ENCODE measurements at places on chromosomes 5 and 9. TPM values are rescaled to one million over a fixed set of nuclear protein-coding genes. Genes with fewer than 3 reads are reported as not detected.

GRCh38 chr5:179226696-179227095 lies 118.6 kb downstream of the ADAMTS2 start:
- no peaks in the 10 kb centered on the region for H3K27me3 ChIP-seq
- no peak overlapping the region for H3K4me3 ChIP-seq
- DNase-seq: no peak
- no peaks in the 10 kb centered on the region for H3K36me3 ChIP-seq
- H3K4me1 ChIP-seq: no peaks in the 10 kb centered on the region

PCDHB2 gene
- total RNA-seq: 1.4 TPM

DNA sequence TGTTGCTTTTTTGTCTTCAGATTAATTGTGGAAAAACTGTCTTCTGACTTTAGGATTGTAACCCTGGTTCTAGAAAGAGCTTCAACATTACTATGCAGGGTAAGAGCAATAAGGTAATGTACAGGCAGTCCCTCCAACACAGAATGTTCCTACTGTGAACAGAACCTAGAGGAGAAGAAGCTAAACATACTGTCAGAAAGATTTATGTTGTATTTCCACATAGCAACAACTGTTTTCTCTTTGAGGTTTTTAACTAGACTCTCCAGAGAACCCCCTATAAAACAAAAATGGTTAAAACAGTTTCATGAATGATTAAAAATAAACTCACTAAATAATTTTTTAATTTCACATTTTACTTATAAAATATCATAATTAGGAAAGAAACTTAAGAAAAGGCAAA lies 64.3 kb upstream of the NAA35 start:
- no peak overlapping the region for H3K27ac ChIP-seq
- no peaks in the 10 kb centered on the region for H3K4me1 ChIP-seq
- no peak for DNase-seq
- H3K27me3 ChIP-seq: no peaks in the 10 kb centered on the region

MUSK gene
- not detected for total RNA-seq

DNA sequence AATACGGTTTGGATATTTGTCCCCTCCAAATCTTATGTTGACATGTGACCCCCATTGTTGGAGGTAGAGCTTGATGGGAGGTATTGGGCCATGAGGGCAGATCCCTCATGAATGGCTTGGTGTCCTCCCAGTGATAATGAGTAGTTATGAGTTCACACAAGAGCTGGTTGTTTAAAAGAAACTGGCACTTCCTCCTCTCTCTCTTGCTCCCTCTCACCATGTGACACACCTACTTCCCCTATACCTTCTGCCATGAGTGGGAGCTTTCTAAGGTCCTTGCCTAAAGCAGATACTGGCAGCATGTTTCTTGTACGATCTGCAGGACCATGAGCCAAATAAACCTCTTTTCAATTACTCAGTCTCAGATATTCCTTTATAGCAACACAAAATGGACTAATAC lies 132.0 kb downstream of the PIK3R1 start:
- no peaks in the 10 kb centered on the region for H3K36me3 ChIP-seq
- no peaks in the 10 kb centered on the region for H3K27me3 ChIP-seq
- H3K4me1 ChIP-seq: peaks cover 8% of the 10 kb centered on the region
- no peak overlapping the region for H3K4me3 ChIP-seq
- no peak overlapping the region for H3K27ac ChIP-seq

GRCh38 chr5:464843-465590 lies 22.0 kb downstream of the EXOC3 start:
- H3K4me1 ChIP-seq: no peaks in the 10 kb centered on the region
- peaks cover 21% of the 10 kb centered on the region for H3K36me3 ChIP-seq
- no peak overlapping the region for H3K27ac ChIP-seq
- no peak overlapping the region for H3K4me3 ChIP-seq

DNA sequence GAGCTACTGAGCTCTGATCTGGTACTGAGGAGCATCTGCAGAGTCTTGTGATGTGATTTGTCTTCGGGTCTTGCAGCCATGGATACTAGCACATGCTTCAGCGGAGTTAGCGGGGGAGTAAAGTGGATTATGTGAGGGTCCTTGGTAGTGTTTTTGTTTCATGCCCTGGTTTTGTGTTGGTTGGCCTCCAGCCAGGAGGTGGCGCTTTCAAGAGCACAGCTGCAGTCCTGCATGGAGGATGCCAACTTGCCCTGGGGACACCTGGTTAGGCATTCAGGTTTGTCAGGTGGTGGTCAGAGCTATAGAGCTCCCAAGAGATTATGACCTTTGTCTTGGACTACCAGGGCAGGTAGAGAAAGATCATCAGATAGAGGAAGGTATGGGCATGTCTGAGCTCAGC lies 185.8 kb upstream of the CDH6 start:
- H3K27ac ChIP-seq: no peak overlapping the region
- no peaks in the 10 kb centered on the region for H3K36me3 ChIP-seq
- no peak overlapping the region for H3K4me3 ChIP-seq
- no peaks in the 10 kb centered on the region for H3K27me3 ChIP-seq
- H3K4me1 ChIP-seq: no peaks in the 10 kb centered on the region
- DNase-seq: no peak

GRCh38 chr5:9035346-9035745 lies 510.5 kb downstream of the SEMA5A start:
- no peak for DNase-seq
- no peaks in the 10 kb centered on the region for H3K36me3 ChIP-seq
- H3K4me3 ChIP-seq: no peak overlapping the region
- no peak overlapping the region for H3K27ac ChIP-seq

- no peaks in the 10 kb centered on the region for H3K36me3 ChIP-seq
- DNase-seq: no peak
- H3K27ac ChIP-seq: no peak overlapping the region
- H3K27me3 ChIP-seq: no peaks in the 10 kb centered on the region
- no peak overlapping the region for H3K4me3 ChIP-seq
- H3K4me1 ChIP-seq: no peaks in the 10 kb centered on the region
These were observed 1862.0 kb upstream of the ACO1 start for GRCh38 chr9:30522486-30522885.

DNA sequence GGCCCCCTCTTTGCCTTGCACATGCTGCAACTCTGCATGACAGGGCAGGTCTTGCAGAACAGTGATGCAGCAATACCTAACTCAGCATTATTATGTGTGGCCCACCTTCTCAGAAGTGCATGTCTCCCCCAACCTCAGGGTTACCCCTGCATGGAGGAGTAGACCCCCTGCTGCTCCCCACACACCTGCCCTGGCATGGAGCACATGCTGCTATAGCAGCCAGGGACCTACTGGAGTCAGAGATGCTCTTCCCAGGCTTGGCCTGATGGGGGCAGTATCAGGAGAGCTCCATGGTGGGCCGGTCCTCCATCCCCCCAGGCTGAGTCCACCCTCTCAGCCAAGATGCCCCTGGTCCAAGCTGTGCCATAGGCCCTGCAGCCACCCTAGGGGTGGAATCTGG lies 13.2 kb upstream of the BOD1 start:
- H3K27me3 ChIP-seq: no peaks in the 10 kb centered on the region
- no peaks in the 10 kb centered on the region for H3K4me1 ChIP-seq
- DNase-seq: no peak
- H3K36me3 ChIP-seq: no peaks in the 10 kb centered on the region

SAXO1 gene
- not detected for total RNA-seq

DNA sequence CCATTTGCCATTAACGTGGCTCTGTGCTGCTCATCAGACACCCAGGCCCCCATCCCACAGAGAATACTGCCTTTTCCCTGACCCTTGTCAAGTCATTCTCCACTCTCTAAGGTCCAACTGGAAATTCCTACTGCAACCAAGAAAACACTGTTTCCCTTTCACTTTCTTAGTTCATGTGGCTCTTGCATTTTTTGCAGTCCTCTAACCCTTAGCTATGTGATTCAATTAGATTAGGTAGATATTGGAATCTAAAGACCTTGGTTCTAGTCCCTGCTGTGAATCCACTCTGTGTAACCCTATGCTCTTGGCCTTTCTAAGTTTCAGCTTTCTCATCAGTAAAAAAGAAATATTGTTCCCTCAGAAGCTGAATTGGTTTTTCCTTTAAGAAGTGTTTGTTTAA lies 649.4 kb downstream of the CCDC171 start:
- H3K4me3 ChIP-seq: no peak overlapping the region
- no peak overlapping the region for H3K27ac ChIP-seq
- no peaks in the 10 kb centered on the region for H3K27me3 ChIP-seq
- no peaks in the 10 kb centered on the region for H3K36me3 ChIP-seq
- DNase-seq: no peak
- no peaks in the 10 kb centered on the region for H3K4me1 ChIP-seq

GRCh38 chr5:73022471-73023169 lies 66.8 kb downstream of the FCHO2 start:
- no peaks in the 10 kb centered on the region for H3K27me3 ChIP-seq
- no peak overlapping the region for H3K4me3 ChIP-seq
- no peak overlapping the region for H3K27ac ChIP-seq
- H3K36me3 ChIP-seq: peaks cover 17% of the 10 kb centered on the region

TAS2R1 gene
- total RNA-seq: not detected

MRPL36 gene
- total RNA-seq: 28.4 TPM

C6 gene
- 1.9 TPM for total RNA-seq

- no peak overlapping the region for H3K4me3 ChIP-seq
- H3K27me3 ChIP-seq: peaks cover 3% of the 10 kb centered on the region
- no peak overlapping the region for H3K27ac ChIP-seq
These were observed 69.3 kb upstream of the MELK start for GRCh38 chr9:36503172-36504088.

CDH10 gene
- not detected for total RNA-seq

CCL19 gene
- not detected for total RNA-seq

- H3K27ac ChIP-seq: no peak overlapping the region
- no peaks in the 10 kb centered on the region for H3K27me3 ChIP-seq
- H3K4me3 ChIP-seq: no peak overlapping the region
- no peak for DNase-seq
These were observed 204.4 kb downstream of the SH3GL2 start for GRCh38 chr9:17783227-17783626.

ACSL6 gene
- not detected for total RNA-seq

PCDHA7 gene
- total RNA-seq: 0.37 TPM

DNA sequence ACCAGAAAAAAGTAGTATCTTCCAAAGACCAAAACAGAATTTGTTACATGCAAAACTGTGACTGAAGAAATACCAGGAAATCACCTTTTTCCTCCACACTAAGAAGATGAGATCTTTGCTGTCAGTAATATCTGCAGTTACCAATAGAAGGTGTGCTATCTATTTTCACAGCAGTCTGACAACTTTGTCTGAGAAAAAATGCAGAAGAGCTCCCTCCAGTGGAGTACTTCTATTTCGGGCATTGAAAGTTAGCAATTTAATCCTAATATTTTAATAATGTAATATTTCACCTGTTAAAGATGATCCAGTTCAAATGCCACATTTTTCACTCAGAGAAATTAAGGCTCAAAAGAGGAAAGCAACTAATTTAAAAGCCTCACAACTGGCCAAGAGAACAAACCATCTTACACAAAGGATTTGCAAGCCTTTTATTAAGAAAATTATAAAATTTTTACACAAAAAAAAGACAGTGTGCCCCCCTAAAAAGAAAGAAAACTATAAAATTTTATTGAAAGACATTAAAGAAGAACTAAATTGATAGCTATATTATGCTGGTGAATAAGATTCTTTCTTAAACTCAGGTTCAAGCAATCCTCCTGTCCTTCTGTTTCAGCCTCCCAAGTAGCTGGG lies 50.6 kb downstream of the DEPDC1B start:
- no peaks in the 10 kb centered on the region for H3K27me3 ChIP-seq
- no peak overlapping the region for H3K27ac ChIP-seq
- no peak overlapping the region for H3K4me3 ChIP-seq
- H3K36me3 ChIP-seq: no peaks in the 10 kb centered on the region
- no peaks in the 10 kb centered on the region for H3K4me1 ChIP-seq

DNA sequence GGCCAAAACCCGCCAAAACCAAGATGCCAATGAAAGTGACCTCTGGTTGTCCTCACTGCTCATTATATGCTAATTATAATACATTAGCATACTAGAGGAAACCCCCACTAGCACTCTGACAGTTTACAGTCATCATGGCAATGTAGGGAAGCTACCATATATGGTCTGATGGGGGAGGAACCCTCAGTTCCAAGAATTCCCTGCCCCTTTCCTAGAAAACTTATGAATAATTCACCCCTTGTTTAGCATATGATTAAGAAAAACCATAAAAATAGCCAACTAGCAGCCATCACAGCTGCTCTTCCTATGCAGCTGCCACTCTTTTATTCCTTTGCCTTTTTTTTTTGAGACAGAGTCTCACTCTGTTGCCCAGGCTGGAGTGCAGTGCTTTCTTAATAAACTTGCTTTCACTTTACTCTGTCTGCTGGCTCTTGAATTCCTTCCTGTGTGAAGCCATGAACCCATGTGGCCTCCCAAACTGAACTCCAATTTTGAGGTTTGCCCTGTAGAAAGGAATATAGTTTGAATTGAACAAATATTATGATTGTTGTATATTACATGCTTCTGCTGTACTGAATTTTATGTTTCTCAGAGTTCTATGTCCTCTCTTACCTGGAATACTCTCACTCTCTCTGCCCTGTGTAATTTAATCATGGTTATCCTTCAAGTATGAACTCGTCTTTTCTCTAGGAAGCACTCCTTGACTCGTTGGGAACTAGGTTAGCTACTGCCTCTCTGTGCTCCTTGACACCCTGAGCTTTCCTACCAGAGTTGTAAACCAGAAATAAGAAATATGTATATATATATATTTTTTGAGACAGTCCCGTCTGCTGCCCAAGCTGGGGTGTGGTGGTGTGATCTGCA lies 59.8 kb downstream of the KIAA1958 start:
- DNase-seq: no peak
- no peak overlapping the region for H3K27ac ChIP-seq
- peaks cover 4% of the 10 kb centered on the region for H3K4me1 ChIP-seq
- H3K36me3 ChIP-seq: no peaks in the 10 kb centered on the region
- H3K27me3 ChIP-seq: no peaks in the 10 kb centered on the region
- no peak overlapping the region for H3K4me3 ChIP-seq

- no peak overlapping the region for H3K4me3 ChIP-seq
- DNase-seq: no peak
- H3K4me1 ChIP-seq: no peaks in the 10 kb centered on the region
- H3K27ac ChIP-seq: peak overlapping the region; percentile 65
- no peaks in the 10 kb centered on the region for H3K36me3 ChIP-seq
These were observed 77.0 kb downstream of the ANKRD55 start for GRCh38 chr5:56155992-56156584.

DNAI1 gene
- not detected for total RNA-seq

DNA sequence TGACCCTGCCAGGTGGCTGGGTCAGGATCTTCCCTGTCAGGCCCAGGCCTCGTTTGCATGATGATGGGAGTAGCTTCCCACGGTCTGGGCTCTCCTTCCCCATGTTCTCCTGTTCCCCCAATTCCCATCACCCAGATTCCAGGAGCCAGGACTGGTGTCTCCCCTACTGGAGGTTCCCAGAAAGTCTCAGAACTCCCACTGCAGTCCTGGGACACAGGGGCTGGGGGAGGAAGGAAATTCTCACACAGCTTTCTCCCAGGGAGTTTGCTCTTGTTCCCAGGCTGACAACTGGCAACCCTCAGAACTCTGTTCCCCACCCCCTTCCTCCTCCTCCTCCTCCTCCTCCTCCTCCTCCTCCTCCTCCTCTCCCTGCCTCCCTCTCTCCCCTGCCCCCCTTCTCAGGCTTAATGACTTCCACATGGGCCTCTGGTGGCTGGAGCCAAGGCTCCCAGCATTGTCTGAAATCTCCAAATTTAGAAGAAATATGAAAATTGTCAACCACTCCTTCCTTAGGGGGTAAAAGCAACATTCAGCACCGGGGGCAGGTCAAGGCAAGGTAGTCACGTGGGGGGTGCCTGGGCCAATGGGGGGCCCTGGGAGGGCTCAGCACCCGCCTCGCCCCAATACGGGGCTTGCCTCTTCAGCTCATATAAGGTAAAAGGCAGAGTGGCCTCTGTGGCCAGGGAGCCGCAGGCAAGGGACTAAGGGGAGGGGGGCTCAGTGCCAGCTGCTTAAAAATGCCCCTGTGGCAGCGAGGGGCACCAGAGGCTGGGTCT lies 27.3 kb upstream of the IL17B start:
- DNase-seq: peak; percentile 70
- peak overlapping the region; percentile 93 for H3K27ac ChIP-seq

PCDHA10 gene
- total RNA-seq: not detected

PPP1R2B gene
- total RNA-seq: not detected

RELL2 gene
- 4.4 TPM for total RNA-seq

All from transverse colon (tissue), 4 donors.